ENCODE measurements at places on chromosomes 2 and 18.

- DNase-seq: no peak
Observed at GRCh38 chr2:172137109-172137508, 34.4 kb upstream of the DLX2 start.

- DNase-seq: no peak
Observed at GRCh38 chr2:207219676-207220501, 54.1 kb upstream of the KLF7 start.

- DNase-seq: peak; percentile 89
Observed at GRCh38 chr2:74778381-74779264, 55.3 kb upstream of the HK2 start.

- DNase-seq: no peak
Observed at GRCh38 chr18:51038110-51038509, 8.1 kb downstream of the SMAD4 start.

- DNase-seq: no peak
Observed at GRCh38 chr2:128597121-128597762, 278.6 kb upstream of the HS6ST1 start.

DNA sequence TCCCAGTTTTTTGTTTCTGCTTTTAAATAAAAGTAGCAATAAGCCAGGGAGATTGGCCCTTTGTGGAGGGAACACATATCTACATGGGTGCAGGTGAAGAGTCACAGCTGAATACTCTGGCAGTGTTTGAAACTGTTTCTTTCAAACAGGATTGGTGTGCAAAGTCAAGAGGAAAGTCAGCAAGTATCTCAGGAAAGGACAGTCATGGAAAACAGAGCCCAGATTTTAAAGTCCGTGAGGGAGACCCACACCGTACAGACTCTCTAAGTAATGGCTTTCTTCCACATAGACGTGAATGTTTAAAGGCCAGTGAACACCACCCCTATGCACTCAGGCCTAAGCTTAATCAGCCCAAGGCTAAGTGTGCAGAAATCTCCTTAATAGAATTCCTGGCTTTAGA is 95.3 kb downstream of the GFPT1 start:
- DNase-seq: no peak

- peak; percentile 77 for DNase-seq
Observed at GRCh38 chr2:88554189-88554588, 73.1 kb downstream of the EIF2AK3 start.

DNA sequence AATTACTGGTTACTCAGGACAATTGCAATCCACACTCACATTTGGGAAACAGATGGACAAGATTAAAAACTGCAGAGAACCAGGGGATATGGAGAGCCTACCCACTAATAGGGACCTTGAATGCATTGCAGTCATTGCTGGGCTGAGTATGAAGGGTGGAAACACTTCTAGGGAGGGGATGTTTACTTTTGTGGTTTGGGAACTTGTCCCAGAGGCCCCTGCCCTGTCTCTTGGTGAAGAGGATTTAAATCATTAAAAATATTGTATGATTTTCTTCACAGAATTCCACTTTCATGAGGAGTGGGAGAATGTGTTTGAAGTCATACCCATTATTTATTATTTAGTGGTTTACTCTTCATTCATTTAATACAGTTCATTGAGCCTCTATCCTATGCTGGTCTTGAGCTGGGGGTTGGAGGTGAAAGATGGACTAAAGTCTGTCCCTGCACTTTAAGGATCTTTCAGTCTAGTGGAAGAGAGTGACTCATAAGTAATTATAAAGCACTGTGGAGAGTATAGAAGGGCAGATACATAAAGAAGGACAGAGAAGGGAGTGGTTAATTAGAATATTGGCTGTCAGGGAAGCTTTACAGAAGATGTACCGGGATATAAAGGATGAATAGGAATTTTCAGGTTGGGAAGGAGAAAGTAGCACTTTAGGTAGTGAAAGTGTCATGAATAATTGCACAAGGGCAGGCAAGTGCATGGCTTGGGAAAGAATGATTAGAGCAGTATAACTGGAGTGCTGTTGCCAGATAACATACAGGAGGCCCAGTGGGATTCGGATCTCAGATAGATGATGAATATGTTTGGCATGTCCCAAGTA is 313.4 kb downstream of the LPIN1 start:
- no peak for DNase-seq

DNA sequence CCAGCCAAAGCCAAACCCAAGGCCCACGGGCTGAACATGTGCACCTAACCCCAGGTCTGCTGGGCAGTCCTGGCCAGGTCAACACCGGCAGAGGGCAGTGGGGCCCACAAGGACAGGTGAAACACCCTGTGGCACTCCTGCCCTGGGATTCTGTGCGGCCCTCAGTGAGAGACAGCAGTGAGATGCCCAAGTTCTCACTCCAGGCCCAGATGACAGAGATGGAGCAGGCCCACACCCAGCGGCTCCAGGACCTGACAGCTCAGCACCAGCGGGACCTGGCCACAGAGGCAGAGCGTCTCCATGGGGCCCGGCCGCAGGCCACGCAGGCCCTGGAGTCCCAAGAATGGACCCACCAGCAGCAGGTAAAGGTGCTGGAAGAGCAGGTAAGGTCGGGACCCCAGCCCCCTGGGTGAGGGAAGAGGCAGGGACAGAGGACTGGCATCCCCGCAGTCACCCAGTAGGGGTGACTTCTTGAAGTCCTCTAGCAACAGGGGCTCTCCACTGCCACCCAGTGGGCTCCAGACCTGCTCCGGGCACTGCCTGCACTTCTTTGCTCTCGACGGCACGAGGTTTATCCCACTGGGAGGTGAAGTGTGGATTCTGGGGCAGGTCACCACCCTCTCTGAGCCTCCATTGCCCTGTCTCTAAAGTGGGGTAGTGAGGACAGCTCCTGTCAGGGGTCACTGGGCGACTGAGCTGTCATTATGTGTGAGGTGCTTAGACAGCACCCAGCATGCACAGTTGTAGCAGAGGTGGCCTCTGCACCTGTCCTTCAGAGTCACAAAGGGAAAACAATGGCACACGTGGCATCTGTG is 8.8 kb upstream of the SNED1 start:
- DNase-seq: peak; percentile 81

GRCh38 chr2:161981679-161982250 is 92.2 kb downstream of the DPP4 start:
- no peak for DNase-seq

DNA sequence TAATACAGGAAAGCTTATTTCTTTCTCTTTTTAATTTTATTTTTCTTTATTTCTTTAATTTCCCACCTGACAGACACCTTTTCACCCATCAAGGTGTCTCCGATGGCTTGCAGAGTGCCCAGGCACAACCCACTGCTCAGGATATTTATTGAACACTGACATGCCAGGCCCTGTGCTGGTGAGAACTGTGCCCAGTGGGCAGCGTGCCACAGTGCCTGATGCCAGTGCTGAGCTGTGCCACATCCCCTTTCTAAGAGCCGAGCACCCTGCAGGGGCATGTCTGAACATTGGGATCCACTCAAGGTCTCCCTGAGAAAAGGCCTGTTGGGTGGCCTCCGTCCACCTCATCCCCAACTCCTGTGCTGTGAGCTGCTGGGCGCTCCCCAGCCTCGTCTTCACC is 158.6 kb upstream of the RAB6C start:
- no peak for DNase-seq

Data from endodermal cell (in vitro differentiated cells).